ENCODE measurements at places on chromosomes 13 and 19. TPM values are rescaled to one million over a fixed set of nuclear protein-coding genes. Genes with fewer than 3 reads are reported as not detected.

GRCh38 chr13:19766591-19766990 lies 16.2 kb downstream of the PSPC1 start:
- DNase-seq: no peak

DNA sequence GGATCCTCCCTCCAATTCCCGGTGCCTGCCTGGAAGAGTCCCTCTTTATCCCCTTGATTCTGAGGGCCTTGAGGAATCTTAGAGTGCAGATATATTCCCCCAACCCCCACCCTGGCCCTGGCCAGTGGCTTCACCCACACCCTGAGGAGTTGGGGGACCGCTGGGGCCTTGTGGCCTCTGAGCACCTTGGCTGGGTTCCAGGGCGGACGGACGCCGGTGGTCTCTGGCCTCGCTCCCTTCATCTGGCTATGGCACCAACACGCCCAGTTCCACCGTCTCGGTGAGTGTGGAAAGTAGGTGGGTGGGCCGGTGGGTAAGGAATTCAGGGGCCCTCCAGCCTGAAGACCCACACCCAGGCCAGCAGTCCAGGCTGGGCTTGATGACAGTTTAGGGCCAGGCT lies 5.0 kb downstream of the MAST1 start:
- no peak for DNase-seq

DNA sequence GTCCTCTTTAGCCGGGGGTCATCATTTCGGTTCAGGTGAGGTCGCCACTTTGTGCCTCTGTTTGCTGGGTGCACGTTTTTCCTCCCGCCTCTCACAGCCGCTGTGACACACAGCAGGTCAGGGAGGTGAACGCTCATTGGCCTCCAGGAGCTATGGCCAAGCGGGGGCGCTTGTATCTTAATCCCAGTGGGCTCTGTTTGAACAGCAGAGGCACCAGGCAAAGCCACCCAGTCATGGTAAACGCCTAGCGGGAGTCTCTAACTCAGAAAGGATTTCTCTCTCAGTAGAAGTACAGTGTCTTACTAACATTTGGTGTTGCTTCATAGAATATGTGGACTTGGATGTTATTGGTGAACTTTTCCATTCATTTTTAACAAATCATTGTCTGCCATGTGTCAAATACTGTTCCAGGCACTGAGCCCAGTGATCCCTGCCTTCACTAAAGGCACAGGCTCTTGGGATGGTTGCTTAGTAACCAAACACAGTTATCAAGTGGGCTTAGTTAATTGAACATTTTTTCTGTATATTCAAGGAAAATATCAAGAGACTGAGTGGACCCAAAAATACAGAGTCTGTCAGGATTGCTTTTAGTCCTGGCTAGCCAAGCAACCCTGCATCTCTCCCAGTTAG lies 186.7 kb downstream of the STK24 start:
- DNase-seq: no peak

DNA sequence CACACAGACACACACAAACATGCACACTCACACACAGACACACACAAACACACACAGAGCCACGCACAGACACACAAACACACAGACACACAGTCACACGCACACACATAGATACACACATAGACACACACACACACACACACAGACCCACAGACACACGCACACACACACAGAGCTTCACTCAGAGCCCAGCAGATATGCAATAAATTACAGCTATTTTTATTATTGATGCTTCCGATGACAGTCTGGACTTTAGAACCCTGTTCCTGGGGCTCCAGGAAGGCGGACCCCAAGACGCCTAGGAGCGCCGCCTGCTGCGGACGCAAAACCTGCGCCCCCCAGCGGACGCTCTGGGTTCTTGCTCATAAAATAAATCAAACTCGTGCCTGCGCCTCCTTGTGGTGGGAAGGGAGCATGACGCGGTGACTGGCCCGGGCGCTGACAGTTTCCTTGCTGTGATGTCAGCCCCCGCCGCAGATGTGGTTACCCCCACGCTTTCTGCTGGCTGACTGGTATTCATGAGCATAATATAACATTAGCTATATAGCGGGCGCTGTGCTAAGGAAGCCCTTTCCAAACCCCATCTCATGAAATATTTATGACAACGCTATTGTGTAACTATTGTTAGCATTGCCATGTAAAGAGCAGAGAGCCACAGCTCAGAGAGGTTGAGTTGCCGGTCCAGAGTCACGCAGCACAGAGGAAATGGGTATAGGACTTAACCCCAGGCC lies 64.4 kb upstream of the TM9SF2 start:
- peak; percentile 93 for DNase-seq

DNA sequence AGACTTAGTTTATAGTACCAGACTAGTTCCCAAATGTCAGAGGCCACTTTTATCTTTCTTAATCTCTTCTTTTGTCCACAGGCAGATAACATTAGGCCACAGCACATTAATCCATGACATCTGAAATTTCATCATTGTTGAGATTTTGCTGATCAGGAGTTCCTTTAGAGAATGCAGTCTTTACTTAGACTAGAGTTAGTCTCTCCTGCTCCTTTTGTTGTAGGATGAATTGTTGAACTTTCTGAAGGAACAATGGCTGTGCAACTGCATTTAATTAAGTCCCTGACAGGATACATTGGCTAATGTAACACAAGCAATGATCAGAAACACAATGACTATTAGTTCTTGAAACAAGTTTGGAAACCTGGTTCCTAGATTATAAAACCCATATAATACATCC lies 266.3 kb downstream of the PCDH20 start:
- DNase-seq: no peak

- DNase-seq: no peak
Observed at GRCh38 chr13:24129914-24130774, 30.4 kb upstream of the SPATA13 start.

DNA sequence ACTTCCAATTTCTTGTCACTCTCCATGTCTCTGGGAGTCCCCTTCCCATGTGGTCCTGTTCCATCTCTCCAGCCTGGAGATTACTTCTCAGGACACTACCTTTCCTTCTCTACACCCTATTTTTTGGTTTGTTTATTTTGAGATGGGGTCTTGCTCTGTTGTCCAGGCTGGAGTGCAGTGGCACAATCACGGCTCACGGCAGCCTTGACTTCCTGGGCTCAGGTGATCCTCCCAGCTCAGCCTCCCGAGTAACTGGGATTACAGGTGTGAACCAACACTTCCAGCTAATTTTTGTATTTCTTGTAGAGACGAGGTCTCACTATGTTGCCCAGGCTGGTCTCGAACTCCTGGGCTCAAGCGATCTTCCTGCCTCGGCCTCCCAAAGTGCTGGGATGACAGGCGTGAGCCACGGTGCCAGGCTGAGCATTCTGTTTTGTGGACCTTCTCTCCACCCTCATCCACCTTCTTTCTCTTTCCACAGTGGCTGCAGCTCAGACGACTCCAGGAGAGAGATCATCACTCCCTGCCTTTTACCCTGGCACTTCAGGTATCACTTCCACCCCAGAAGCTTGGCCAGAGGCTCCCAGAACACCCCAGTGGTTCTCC lies 644 bp downstream of the HCST start:
- no peak for DNase-seq

- DNase-seq: no peak
Observed at GRCh38 chr13:42478531-42479156, 95.3 kb upstream of the TNFSF11 start.

GRCh38 chr19:6412447-6413091 lies 12.0 kb downstream of the KHSRP start:
- no peak for DNase-seq

DNA sequence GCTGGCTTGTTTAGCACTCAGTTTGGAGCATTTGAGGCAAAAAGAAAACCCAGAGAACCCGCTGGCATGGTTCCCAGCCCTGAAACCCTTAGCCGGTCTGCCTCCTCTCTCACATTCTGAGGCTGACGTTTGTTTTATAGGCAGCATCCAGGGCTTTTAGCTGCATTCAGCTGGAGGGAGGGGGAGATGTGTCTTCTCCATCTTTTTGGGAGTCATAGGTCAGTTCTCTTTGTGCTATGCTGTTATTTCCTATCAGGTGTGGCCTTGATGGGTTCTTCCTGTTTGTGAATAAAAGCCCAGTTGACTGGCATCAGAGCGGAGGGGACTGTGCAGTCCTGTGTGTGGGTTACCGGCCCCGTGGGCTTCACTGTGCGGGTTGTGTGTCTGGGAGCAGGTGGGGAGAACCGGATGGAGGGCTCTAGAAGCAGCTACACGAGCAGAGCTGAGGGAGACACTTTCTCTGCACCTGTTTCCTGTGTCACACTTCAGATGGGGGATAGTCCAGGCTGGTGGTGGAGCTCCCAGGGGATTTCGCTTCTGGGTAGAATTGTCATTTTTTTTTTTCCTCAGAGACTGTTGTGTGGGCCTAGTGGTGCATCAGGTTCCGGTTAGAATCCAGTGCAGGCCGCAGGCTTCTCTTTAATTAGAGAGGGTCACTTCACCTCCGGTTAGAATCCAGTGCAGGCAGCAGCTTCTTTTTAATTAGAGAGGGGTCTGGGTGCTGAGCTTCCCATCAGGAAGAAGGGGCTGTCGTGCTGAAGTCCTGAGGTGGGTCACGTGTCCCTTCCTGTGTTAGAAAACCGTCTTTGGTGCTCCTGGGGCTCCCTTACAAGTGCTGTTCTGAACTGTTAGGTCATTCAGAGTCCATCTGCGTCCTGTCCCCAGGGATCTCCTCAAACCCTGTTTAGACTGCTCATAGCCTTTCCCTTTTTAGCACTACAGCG lies 69.6 kb downstream of the ARHGEF7 start:
- DNase-seq: peak; percentile 69

GRCh38 chr19:10126213-10126639 lies 6.5 kb upstream of the EIF3G start:
- peak; percentile 90 for DNase-seq

DNA sequence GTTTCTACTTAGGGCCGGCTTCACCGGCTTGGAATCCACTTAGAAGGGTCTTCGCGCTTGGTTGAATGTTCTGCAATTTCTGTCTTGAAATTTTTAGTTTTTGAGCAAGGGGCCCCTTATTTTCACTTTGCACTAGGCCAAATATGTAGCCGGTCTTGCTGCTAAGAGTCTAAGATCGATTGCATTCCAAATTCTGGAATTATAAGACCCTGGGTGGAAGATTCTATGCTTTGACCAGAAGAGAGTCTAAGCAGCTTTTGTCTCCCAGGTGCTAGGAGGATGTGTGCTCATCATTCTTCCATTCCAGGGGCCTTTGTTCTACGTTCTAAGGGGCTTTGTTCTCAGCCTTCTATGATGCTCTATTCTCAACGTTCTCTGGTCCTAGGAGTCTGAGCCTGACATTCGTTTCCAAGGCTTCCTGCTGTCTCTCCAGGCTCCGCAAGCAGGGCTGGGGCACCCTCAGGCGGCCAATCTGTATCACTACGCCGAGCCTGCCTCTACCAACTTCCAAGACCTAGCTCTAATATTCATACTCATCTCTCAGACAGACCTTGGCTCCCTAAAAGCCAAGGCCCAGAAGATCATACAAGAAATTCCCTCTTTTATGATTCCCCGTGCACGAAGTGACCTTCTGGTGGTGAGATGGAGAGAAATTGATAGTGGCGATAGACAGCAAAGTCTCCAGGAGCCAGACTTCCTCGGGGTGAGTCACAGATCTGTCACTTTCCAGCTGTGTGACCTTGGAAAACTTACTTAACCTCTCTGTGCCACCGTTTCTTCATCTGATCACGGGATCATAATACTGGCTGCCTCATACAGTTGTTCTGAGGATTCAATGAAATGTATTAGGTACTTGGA lies 982 bp upstream of the DACT3 start:
- DNase-seq: peak; percentile 52

GRCh38 chr13:92265408-92265807 lies 867.0 kb downstream of the GPC5 start:
- no peak for DNase-seq

DNA sequence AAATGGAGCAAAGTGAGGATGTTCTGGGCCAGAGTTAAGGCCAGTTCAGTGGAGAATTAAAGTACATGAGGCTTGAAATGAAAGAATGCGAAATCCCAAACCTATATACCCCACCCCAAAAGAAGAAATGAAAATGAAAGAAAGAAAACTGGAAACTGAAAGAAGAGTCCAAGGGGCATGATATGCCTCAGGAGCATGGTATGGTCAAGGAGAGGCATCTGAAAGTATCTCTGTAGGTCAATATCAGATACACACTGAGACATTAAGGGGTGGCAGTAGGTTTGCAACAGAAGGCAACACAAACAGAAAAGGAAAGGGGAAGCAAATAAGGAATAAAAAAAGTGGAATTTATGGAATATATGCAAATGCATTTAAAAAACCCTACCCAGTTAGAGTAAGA lies 166.5 kb downstream of the COG6 start:
- no peak for DNase-seq

The OVOL3 gene
- not detected for total RNA-seq

The TBC1D4 gene
- 6.5 TPM for total RNA-seq

The KIR3DL2 gene
- total RNA-seq: under 0.01 TPM

The CASP14 gene
- not detected for total RNA-seq

The N4BP2L2 gene
- total RNA-seq: 57.6 TPM

The GFY gene
- total RNA-seq: not detected

All from hematopoietic multipotent progenitor cell (in vitro differentiated cells).